B cell (primary cell): ENCODE measurements at places on chromosomes 11 and 22. TPM values are rescaled to one million over a fixed set of nuclear protein-coding genes. Genes with fewer than 3 reads are reported as not detected.
A peak's percentile ranks its signal among the peaks of the same experiment; 100 is the strongest.

DNA sequence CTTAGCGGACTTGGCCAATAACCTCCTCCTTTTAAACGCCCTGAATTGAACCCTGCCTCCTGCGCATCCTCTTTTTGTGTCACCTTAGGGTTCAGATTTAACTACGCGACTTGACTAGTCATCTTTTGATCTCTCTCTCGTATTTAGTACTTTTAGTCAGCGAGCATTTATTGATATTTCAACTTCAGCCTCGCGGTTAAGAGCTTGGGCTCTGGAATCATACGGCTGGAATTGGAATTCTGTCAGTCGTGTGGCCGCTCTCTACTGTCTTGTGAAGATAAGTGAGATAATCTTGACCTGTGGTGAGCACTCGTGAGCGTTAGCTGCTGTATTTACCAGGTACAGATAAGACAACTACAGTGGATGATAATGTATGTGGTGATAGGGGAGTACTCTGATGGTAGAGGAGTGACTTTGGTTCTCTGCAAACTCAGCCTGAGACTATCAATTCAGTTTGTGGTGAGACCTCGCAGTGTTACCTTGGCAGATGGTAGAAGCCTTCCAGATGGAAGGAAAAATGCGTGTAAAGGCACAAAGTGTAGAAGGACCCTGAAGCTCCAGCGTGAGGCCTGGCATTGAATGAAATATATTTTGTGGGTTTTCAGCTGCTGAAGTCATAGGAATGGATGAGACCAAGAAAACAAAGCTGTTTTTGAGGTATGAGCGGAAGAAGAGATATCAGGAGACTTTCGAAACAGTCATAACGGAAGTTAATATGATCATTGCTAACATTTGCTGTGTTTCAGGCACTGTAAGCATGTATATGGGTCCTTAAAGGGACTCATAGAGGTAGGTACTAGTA is 682 bp downstream of the ATM start:
- H3K4me3 ChIP-seq, result peak overlapping the region; percentile 95
- DNase-seq, result peak; percentile 56
- H3K27ac ChIP-seq, result peak overlapping the region; percentile 98
- H3K27me3 ChIP-seq, result no peaks in the 10 kb centered on the region

- peaks cover 37% of the 10 kb centered on the region for H3K27me3 ChIP-seq
- H3K27ac ChIP-seq, result no peak overlapping the region
- no peak for DNase-seq
- no peaks in the 10 kb centered on the region for H3K36me3 ChIP-seq
- H3K4me3 ChIP-seq, result no peak overlapping the region
- H3K4me1 ChIP-seq, result peaks cover 15% of the 10 kb centered on the region
Observed at GRCh38 chr22:24948356-24949202, 2.1 kb upstream of the LHFPL7 start.

DNA sequence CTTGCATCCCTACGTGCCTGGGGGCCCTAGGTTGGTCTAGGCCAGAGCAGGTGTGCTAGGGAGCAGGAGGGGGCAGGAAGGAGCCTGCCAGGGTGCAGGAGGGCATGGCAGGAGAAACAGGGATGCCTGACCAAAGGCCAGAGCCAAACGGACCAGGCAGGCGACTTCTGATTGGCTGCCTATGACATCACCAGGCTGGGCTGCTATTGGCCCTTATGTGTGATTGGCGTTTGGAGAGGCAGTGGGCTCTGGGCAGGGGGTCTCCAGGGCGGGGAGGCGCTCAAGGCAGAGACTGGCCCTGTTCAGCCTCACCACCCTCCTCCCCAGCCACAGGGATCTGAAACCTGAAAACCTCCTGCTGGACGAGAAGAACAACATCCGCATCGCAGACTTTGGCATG is 44.4 kb downstream of the MOB2 start:
- DNase-seq, result no peak
- no peaks in the 10 kb centered on the region for H3K36me3 ChIP-seq
- no peaks in the 10 kb centered on the region for H3K4me1 ChIP-seq
- H3K27ac ChIP-seq, result no peak overlapping the region

- H3K4me1 ChIP-seq, result no peaks in the 10 kb centered on the region
- DNase-seq, result no peak
- H3K27ac ChIP-seq, result no peak overlapping the region
- H3K36me3 ChIP-seq, result no peaks in the 10 kb centered on the region
- no peaks in the 10 kb centered on the region for H3K27me3 ChIP-seq
Observed at GRCh38 chr11:9367551-9367950, 16.9 kb upstream of the IPO7 start.

- no peaks in the 10 kb centered on the region for H3K27me3 ChIP-seq
- H3K4me3 ChIP-seq, result no peak overlapping the region
- DNase-seq, result no peak
- H3K27ac ChIP-seq, result no peak overlapping the region
- no peaks in the 10 kb centered on the region for H3K36me3 ChIP-seq
- H3K4me1 ChIP-seq, result no peaks in the 10 kb centered on the region
Observed at GRCh38 chr11:94844031-94844430, 75.9 kb downstream of the AMOTL1 start.

GRCh38 chr11:34564406-34564805 is 50.8 kb upstream of the ELF5 start:
- H3K27me3 ChIP-seq, result peaks cover 3% of the 10 kb centered on the region
- no peaks in the 10 kb centered on the region for H3K4me1 ChIP-seq
- no peak overlapping the region for H3K4me3 ChIP-seq
- no peaks in the 10 kb centered on the region for H3K36me3 ChIP-seq

- no peak overlapping the region for H3K4me3 ChIP-seq
- H3K27me3 ChIP-seq, result no peaks in the 10 kb centered on the region
- H3K4me1 ChIP-seq, result no peaks in the 10 kb centered on the region
- DNase-seq, result no peak
- H3K36me3 ChIP-seq, result no peaks in the 10 kb centered on the region
Observed at GRCh38 chr11:83865636-83866461, 579.7 kb upstream of the CCDC90B start.

GRCh38 chr22:42614312-42615091 is at the start of gene POLDIP3:
POLDIP3 (minus strand) TSS chr22:42614883; CDS start chr22:42614857, 26 bp downstream.
- no peaks in the 10 kb centered on the region for H3K27me3 ChIP-seq
- peaks cover 46% of the 10 kb centered on the region for H3K4me1 ChIP-seq
- peak within 1 kb of the TSS; percentile 100 for H3K27ac ChIP-seq
- peaks cover 37% of the 10 kb centered on the region for H3K36me3 ChIP-seq

DNA sequence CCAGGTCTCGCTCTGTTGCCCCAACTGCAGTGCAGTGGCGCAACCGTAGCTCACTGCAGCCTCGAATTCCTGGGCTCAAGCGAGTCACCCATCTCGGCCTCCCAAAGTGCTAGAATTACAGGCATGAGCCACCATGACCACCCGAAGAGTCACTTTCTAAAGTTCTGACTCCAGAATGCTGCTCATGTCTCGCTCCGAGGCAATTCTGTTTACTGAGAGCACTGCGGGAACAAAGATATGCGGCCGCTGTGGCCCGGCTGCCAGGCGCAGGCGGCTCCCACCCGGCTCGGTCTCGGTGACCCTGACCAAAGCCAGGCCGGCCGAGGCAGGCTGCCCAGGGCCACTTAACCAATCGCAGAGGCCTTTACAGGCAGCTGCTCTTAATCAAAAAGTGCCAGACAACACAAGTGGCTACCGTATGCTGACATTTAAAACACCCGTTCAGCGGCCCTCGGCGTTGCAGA is 78.7 kb downstream of the PHF21B start:
- no peak overlapping the region for H3K4me3 ChIP-seq
- H3K4me1 ChIP-seq, result no peaks in the 10 kb centered on the region
- DNase-seq, result no peak
- H3K27me3 ChIP-seq, result no peaks in the 10 kb centered on the region
- H3K36me3 ChIP-seq, result no peaks in the 10 kb centered on the region

- no peak overlapping the region for H3K27ac ChIP-seq
- H3K36me3 ChIP-seq, result no peaks in the 10 kb centered on the region
- no peak for DNase-seq
- no peak overlapping the region for H3K4me3 ChIP-seq
- H3K4me1 ChIP-seq, result no peaks in the 10 kb centered on the region
- H3K27me3 ChIP-seq, result peaks cover 2% of the 10 kb centered on the region
Observed at GRCh38 chr11:126968915-126969314, 31.7 kb downstream of the KIRREL3 start.

- H3K4me1 ChIP-seq, result no peaks in the 10 kb centered on the region
- no peak overlapping the region for H3K4me3 ChIP-seq
Observed at GRCh38 chr11:34840736-34841386, 75.3 kb downstream of the APIP start.

- no peaks in the 10 kb centered on the region for H3K36me3 ChIP-seq
- H3K27ac ChIP-seq, result no peak overlapping the region
- H3K4me1 ChIP-seq, result peaks cover 6% of the 10 kb centered on the region
- H3K27me3 ChIP-seq, result no peaks in the 10 kb centered on the region
- H3K4me3 ChIP-seq, result no peak overlapping the region
- DNase-seq, result no peak
Observed at GRCh38 chr11:2808850-2809846, 76.4 kb downstream of the CDKN1C start.

DNA sequence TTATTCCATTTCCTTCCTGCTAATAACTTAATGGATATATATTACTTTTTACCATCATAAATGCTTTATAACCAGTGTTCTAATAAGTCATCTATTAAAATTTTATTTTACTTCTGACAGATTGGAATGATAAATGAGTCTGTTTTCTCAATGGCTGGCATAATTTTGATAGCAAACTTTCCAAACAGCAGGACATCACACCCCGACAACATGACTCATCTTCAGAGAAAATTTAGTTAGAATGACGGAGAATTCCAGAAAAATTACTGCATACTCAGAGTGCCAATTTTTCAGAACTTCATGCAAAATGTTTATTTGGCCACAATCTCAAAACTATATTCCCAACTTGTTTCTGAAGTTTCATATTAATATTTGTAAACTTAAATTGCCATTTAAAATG is 174.4 kb downstream of the SWAP70 start:
- no peaks in the 10 kb centered on the region for H3K27me3 ChIP-seq
- peaks cover 6% of the 10 kb centered on the region for H3K4me1 ChIP-seq
- no peak overlapping the region for H3K4me3 ChIP-seq
- no peak for DNase-seq
- H3K27ac ChIP-seq, result no peak overlapping the region
- peaks cover 3% of the 10 kb centered on the region for H3K36me3 ChIP-seq

DNA sequence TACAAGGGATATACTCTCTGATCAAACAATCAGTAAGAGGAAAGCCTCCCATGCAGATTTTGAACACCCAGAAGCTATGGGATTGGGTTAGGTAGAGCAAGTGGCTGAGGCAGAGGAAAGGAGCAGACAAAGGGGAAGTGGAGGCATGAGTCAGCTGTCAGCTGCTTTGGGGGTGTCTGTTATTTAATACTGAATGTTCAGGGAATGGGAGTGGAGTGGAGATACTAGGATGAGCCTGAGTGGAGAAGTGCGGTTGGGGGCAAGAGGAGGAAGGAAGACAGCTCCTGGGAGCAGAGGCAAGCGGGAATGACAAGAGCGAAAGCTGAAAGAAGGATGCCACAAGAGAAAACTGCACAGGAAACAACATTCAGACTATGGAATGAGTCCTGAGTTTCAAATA is 22.7 kb upstream of the TMPRSS5 start:
- DNase-seq, result no peak
- no peaks in the 10 kb centered on the region for H3K36me3 ChIP-seq
- no peaks in the 10 kb centered on the region for H3K27me3 ChIP-seq
- no peak overlapping the region for H3K27ac ChIP-seq
- no peak overlapping the region for H3K4me3 ChIP-seq
- H3K4me1 ChIP-seq, result no peaks in the 10 kb centered on the region

The C22orf23 gene
- polyA plus RNA-seq, result not detected in 2 replicates

The TESMIN gene
- 0.79 and 3.2 TPM in 2 replicates for polyA plus RNA-seq

The FAM83F gene
- 0.03 TPM in 1 of 2 replicates, not detected in the other for polyA plus RNA-seq

The OR52N2 gene
- 1.00 TPM in 1 of 2 replicates, not detected in the other for polyA plus RNA-seq
